ENCODE measurements at places on chromosomes 6 and 20.

DNA sequence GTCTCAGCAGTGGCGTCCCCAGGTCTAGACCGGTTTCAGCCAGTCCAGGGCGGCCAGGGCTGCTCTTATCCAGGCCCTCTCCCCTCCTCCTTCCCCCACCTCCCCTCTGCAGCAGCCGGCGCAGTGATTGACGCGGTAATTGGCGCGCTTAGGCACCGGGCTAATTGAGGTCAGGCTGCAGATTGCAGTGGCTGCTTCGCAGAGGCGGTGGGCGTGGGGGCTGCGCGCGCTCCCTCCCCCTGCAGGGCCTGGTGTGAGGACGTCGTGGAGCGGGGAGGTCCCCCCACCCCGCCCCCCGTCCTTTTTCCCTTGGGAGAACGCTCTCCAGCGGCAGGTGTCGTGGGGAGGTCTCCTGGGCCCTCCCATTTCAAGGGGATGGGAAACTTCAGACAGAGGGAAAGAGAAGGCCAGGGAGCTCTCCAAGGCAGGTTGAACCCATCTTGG is 70.4 kb upstream of the BLCAP start:
- no peak for DNase-seq

DNA sequence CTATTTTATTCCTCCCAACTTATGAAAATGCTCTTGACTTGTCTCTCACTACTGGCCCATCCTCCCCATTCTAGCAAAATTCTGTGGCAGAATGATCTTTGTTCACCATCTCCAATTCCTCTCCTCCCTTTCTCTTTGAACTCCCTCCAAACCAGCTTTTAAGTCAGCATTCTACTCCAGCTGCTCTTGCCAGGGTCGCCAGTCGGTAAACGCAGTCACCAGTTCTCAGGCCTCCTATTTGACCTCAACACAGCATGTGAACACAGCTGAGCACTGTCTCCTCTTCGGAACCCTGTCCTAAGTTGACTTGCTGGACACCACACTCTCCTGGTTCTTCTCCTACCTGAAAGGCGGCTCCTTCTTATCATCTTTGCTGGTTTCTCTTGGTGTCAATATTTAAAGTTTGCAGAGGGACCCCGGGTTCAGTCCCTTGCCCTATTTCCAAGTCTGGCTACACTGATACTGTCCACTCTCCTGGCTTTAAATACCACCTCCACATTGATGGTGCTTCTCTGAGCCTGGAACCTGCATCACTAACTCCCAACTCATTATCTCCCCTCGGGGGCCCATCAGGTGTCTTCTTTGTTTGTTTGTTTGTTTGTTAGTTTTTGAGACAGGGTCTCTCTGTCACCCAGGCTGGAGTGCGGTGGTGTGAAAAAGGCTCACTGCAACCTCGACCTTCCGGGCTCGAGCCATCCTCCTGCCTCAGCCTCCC is 27.4 kb downstream of the GDAP1L1 start:
- DNase-seq = no peak

DNA sequence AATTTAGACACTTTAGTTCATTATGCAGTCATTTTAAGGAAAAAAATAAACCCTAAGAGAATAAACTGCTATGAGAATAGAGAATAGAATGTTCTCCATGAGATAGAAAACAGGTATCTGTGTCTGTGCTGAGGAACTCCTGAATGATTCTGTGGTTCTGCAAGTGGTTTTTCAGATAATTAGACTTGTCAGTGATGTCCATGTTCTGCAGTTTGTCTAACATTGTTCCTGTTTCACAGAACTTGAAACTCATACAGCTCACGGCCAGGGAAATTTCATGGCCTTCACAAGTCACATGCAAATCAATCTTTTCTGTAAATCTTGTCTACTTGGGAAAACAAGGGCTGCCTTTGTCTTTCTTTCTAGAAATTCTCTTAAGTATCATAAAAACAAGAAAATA is 73.4 kb upstream of the HMGCLL1 start:
- DNase-seq = no peak

DNA sequence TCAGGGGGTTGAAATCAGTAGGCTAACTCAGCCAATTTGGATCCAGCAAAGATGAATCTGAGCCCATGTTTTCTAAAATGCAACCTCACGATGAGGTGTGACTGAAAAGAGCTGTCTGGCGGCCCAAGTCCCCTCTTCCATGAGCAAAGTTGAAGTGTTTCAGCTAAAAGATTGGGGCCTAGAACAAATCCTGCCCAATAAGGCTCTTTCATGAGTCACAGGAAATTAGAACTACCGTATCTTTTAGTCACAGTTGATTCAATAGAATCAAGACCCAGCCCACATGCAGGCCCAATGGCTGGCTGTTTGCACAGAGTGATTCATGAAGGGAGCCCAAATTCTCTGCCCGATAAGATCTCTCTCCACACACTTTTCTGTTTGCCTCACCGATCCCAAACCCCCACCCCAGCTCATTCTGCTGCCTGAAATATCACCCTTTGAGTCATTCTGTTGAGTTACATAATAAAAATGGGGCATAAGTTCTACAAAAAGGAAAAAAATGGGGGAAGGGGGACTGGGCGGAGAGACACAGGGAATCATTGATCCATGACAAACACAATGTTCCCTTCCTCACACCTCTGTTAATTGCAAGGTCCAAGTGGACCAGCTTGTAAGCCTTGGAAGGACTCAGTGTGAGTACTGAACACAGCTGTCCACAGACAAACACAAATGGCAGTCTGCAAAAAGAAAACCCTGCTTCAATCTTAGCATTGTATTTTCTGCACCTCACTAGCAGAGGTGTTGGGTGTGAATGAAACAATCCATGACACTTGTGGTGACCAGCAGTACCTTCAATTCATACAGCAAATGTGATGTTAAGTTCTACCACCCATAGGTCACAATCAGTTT is 13.8 kb downstream of the FOXQ1 start:
- DNase-seq = no peak

DNA sequence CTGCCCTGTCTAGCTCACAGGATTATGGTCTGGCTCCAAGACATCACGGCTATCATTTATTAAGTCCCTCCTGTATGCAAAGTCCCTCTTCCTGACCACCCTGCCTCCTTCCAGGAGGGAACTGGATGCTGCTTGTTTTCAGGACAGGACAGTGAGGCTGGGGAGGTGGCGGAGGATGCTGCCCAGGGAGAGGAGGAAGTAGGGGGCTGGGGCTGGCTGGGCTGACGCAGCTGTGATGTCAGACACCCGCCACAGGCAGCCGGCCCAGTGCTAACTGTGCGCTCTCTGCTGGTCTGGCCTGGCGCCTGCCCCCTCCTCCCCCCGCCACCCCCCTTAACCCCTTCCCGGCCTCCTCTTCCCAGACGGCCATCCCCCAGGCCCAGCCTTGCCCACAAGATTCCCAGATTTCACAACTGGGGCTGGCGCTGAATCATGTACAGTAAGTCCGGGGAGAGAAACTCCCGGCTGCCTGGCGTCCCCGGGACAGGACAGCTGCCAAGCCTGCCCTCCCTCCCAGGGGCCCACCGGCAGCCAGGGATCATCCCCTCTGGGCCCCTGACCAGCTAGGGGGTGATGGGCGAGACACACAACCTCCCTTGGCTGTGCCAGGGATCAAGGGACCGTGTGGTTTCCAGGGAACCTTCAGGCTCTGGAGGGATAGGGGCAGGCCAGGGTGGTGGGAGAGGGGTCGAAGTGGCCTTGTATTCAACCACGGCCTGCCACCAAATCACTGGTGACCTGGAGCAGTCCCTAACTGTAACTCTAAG is 118.1 kb downstream of the CEBPB start:
- no peak for DNase-seq

DNA sequence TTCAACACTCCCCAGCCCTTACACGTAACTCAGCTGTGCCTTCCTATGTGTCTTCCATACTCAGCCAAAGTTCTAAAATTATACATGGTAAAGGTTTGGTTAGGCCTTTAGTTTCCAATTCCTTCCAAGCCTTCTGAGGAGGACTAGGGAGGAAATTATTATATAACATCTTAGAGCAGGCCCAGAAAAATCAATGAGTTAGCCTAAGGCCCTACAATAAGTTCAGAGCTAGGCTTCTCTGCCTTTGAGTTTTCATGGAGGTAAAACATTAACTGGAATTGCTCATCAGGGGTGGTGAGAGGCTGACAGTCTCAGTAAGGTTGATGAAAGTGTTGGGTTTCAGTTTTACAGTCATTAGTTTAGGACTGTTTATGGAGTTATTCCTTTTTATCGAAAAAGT is 286.0 kb downstream of the ADGB start:
- DNase-seq = no peak

DNA sequence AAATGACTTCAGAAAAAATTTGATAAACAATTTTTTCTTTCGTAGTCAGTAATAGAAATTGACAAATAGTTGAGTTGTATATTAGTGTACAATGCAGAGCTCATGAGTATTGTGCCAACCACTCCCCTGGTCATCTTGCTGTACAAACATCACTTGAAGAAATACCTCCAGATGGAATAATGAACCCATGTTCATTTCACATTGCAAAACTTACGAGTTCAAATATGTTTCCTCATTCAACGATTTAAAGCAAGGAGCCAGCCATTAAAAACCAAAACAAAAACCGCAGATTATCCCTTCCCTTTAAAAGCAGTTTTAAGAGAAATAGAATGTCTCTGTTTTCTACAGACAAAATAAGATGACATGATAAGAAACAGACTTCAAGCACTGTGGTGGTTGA is 62.5 kb downstream of the RALGAPA2 start:
- no peak for DNase-seq

DNA sequence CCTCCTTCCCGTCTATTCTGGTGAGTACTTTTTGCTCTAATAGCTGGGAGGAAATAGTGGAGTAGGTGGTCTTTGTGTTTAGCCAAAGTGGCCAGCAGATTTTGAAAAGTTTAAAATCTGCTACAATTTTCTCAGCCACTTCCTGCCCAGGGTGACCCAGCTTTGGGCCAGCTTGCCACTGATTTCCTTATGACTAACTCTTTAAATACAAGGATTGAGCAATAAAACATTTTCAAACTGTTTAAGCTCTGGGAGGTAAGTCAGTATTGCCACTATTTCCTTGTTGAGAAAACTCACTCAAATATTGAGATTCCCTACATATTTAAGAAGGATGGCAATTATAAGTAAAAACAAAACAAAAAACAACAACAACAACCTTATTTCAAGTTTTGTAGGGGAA is 54.5 kb downstream of the TRMT11 start:
- DNase-seq = no peak

DNA sequence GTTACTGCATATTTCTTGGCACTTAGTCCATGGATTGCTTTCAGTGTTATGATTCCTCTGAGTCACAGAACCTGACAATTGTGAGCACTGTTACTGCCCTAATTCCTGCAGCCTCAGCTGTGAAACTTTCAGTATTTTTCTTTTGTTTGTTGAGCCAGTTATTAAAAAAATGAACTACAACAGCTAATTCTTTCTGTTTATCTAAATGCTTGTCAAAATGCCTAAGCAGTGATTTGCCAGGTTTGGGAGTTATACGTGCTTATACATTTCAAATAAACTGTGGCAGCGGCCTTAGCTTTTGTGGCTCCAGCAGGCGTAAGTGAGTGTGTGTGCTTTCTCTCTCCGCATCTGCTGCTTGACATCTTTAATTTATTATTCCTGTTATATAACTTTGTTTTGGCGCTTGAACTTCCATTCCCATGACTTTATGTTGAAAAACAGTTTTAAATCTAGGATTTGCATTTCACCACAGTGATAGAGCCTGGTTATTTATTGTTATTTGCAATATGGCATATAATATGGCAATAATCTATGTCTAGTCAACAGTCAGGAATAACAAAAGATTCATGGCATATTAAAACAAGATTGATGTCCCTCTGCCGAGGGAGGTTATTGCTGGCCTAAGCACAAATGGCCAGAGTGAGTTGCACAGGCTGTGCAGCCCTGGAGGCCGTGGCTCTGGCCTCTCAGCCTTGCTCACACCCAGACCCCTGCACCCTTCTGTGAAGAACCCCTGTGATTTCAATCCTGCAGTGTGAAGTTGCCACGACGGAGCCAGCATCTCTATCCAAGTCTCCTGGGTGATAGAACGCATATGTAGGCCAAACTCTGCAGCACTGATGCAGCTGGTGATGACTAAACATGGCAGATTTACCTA is 303.4 kb downstream of the THBS2 start:
- no peak for DNase-seq

GRCh38 chr6:144153260-144153659 is 2.9 kb downstream of the STX11 start:
- no peak for DNase-seq

- no peak for DNase-seq
Measured at GRCh38 chr6:130966344-130966980, 96.6 kb downstream of the EPB41L2 start.

DNA sequence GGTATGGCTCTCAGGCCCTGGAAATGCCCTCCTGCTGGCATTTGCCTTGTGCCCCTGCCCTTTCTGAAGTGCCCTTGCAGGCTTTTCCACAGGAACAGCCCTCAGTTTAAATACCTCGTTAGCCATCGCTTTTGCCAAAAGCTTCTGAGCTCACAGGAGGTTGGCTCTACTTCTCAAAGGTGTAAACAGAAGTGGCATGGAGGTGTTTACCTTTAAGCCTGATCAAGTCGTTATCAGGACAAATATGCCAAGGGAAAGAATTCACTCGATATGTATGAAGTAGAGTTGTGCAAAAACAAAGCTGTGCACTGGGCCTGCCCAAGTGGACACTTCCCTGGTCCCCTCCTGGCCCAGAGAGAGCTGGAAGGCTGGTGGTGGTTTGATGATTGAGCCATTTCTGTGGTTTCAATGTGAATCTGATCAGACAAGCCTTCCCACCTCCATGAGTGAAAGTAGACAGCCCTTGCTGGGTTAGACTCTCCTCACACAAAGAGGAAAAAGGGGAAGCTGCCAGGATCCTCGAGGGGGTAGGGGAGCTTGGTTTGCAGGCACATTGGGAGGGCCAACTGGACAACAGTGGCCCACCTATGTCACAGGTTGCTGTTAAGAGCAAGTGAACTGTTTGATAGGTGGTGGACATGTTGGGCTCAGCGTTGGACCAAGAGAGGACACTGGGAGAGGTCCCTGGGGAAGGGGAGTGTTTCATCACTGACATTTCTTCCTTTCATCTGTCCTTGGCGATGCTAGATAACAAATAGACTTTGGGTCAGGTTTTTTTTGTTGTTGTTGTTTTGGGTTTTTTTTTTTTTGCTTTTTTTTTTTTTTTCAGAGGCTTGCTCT is 98.7 kb downstream of the ZDHHC14 start:
- no peak for DNase-seq

DNA sequence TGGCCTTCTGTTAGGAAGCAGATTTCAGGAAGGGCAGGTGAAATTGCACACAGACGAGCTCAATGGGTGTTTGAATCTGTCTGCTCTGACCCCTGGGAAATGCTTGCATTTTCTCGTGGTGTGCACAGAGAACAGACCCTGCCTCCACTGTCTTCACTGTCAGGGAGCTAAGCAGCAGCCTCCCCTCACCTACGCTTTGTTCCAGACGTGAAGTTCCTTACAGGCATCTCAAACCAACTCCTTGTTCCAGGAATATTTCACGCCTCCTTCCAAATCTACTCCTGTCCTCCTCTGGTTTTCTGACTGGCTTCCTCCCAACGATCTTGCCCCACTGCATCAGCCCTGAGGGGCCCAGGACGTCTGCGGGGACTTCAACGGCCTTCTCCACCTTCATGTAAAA is 13.7 kb downstream of the DACT2 start:
- no peak for DNase-seq

DNA sequence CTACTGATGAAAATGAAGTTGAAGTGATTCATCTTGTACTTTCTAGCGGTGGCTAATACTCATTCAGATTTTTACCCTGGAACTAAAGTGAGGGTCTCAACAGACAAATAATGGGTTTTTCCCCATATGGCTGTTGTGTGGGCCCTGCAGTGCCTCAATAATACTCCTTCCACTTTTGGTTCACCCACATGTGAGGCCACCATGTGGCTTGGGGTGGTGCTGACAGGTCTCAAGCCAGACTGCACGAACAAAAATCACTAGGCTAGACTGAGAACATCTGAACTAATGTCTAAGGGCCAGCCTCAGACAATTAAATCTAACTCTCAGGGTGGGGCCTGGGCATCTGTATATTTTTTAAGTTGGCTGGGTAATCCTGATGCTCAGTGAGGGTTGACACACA is 7.9 kb upstream of the COL12A1 start:
- no peak for DNase-seq

Data from stimulated activated CD8-positive, alpha-beta memory T cell treated with anti-CD3 and anti-CD28 coated beads, Interleukin-4, amount 100 ng/mL, for 1 hour (primary cell).